NCI-H1930 (cell line): ENCODE measurements at places on chromosomes 13 and 19.

GRCh38 chr19:16026131-16026530 is 50.2 kb upstream of the TPM4 start:
- DNase-seq, result no peak

- DNase-seq, result no peak
Measured at GRCh38 chr19:13104360-13104847, 1.7 kb upstream of the LYL1 start.

DNA sequence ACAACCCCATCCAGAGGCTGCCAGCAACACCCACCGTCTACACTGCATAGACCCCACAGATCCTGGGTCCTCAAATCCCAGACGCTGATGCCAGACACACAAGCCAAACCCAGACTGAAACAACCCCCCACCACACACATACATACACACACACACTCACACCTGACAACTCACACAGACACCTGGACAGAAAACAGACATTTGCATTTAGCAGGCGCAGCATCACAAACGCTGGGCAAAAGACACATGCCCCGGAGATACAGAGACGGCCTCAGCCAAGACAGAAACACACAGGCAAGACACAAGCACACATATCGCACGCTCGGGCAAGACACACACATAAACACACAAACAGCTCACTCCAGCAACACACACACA is 1.3 kb downstream of the BBC3 start:
- no peak for DNase-seq

GRCh38 chr13:26780411-26780810 is 19.8 kb upstream of the GPR12 start:
- DNase-seq, result no peak

DNA sequence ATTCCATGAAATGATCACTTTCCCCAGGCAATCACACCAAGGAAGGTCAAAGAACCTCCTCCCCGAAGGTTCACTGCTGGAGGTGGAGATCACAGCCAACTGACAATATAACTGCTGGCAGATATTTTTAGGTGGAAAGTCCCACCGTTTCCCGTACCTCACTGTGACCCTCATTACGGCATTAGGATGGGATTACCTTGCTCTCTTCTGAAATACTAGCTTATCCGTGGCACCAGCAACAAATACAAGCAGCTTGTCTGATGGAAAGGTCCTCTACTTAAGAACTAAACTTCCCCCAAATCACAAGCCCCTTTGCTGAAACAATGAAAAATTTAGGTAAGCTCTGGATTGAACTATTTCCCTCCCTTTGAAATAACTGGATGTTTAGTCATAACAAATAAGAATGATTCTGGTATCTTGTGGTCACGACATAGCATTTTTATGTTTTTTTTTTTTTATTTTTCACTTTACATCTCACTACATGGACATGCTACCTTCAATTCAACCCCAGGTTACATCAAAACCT is 178.9 kb downstream of the COL4A1 start:
- no peak for DNase-seq

DNA sequence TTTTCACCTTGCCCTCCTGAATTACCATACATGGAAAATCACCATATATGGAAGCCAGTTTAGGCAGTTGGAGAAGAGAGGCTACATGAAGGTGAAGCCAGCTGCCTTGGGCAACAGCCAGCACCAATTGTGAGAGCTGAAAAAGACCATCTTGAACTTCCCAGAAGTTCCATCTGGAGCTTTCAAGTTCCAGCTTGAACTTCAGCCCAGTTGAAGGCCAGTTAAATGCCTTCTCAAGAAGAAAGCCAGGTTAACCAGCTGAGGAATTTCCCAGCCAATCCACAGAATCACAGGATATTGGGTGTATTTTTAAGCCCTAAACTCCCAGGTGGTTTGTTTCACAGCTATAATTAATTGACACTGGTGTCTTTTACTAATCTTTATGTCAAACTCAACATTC is 713.6 kb upstream of the MIR17HG start:
- DNase-seq, result no peak

GRCh38 chr13:108383667-108384066 is 114.1 kb downstream of the TNFSF13B start:
- no peak for DNase-seq

DNA sequence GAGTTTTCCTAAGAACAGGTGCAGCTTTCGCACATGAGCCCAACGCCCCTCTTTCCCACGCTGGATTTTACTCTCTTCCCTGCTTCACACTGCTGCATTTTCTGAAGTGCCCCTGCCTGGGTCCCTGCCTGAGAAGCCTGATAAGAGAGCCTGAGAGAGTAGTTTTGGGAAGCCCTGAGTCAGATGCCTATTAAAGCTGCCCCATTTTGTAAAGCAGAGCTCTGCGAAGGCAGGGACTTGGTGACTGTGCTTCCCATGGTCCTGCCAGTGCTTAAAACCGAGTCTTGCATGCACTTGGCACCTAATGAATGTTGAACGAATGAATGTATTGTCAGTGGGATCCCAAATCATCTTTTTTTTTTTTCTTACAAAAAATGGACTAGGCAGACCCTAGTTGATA is 18.2 kb downstream of the FGF9 start:
- DNase-seq, result no peak

DNA sequence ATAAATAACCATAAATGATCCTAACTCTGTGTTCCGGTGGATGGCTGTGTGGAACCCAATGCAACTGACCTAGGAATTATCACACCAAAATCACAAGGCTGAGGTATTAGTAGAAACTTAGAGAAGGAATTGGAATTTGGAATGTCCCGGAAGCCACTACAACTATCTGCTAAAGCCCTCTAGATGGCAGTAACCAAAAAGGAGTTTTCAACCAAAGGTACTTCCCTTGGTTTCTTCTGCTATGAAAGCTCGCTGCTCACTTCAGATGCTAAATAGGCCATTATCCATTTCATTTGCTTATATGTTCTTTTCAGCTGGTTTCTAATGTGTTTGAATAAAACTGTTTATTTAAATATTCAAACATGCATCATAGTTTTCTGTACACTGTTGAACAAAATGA is 1589.1 kb upstream of the SPRY2 start:
- peak; percentile 12 for DNase-seq

GRCh38 chr13:57704031-57704430 is 72.5 kb downstream of the PCDH17 start:
- DNase-seq, result peak; percentile 76

DNA sequence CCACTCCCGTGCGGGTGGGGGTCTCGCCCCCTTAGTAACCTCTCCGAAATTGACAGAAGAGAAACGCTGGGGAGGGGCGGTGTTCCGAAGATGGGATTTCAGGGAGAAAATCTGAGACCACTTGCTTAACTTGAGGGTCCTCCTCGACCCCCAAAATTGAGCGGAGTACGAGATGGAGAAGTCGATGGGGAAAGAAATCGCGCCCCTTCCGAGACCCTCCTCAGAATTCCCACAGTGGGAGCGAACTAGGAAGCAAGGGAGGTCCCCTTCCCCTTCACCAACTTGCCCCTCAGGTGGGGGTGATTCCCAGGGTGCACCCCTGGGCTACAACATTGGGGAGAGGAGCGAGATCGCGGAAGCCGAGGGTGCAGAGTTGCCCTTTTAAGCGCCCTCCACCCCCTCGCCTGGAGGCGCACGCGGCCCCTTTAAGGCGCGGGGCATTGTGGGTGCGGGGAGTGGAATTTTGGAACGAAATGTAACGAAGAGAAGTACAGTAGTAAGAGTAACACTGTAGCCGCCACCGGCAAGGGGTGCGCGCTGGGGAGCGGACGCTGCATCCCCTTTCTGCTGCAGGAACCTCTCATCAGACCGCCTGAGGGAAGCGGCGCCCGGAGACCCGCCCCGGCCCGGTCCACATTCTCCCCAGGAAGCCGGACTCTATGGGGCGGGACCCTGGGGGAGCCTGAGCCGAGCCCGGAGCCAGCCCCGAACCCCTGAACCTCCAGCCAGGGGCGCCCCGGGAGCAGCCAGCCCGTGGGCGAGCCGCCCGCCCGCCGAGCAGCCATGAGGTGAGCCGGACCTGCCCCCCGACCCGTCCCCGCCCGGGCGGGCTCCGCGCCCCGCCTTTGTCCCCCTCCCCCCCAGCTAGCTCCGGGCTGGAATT is at the start of gene VASP:
TSS of gene VASP (plus strand) at position 491 of the 883 bp plus-strand sequence. CDS start at position 784, 293 bp downstream.
- DNase-seq, result peak; percentile 58

GRCh38 chr13:20053016-20053415 is 94.5 kb downstream of the ZMYM2 start:
- DNase-seq, result no peak

- no peak for DNase-seq
Measured at GRCh38 chr19:42857544-42857867, 22.0 kb downstream of the PSG1 start.

- DNase-seq, result no peak
Measured at GRCh38 chr13:75326173-75327134, 155.5 kb downstream of the TBC1D4 start.

DNA sequence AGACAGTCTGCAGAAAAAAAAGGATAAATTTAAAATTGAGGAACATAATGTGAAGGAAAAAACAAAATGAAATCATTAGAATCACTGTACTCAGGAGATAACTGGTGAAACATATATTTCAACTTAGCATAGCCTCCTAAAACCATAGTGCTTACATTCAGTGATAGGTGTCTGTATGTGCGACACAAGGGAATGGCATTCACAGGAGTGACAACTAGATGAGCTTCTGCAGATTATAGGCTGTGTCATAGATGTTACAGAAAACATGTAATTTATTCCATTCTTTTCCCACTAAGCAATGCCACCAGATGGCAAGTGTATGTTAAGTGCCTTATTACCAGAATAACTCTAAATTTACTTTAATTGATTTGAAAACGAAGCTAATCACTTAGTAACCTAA is 960.0 kb upstream of the PCDH20 start:
- DNase-seq, result peak; percentile 63

GRCh38 chr19:13015361-13016223 is 20.3 kb downstream of the NFIX start:
- no peak for DNase-seq

DNA sequence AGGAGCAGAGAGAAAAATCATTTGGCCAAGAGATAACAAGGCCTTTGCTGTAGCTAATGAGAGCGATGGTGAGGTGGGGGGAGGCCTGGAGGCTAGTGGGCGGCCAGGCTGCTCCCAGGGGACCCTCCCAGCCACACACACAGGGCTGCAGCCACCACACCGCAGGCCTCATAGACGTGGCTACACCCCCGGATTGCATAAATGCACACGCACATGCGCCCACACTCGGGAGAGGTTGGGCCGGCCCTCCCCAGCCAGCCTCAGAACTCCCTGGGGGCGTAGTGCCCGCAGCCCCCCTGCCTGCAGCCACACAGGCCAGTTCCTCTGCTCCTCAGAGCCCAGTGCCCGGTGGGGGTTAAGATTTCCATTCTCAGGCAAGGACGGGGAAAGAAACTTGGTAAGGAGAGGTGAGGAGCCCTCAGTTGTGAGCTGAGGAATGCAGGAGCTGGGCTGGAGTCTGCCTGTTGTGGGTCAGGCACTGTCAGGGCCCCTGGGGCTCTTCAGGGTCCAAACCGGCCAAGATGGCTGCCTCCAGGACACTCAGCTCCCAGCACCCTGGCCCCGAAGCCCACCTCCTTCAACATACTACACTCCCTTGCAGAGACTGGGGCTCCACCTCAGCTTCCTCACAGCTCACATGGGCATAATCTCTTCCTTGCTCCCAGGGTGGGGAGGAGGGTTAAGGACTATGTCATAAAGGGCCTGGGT is 8.0 kb downstream of the PTH2 start:
- DNase-seq, result no peak
